ENCODE measurements at places on chromosomes 11 and 22.

DNA sequence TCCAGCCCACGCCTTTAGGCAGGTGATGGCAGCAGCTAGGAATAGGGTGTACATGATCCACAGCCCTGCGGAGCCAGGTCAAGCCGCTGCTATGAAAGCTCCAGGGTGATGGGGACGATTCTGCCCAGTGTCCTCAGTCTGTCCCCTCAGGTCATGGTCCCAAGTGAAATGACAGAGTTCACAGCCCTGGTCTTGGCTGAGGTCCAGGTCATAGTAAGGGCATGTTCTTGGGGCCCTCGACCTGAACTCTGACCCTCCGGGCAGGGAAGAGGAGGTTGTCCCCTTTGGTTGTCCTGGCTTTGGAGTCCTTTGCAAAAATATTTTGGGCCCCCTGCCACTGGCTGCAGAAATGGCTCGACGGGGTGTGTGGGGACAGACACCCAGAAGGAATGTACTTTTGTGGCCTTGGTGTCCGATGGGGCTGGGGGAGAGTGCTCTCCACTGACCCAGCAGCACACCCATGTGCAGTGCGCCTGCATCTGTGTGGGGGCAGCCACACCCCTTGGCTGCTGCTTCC, 7.3 kb downstream of the C22orf31 start:
- DNase-seq: no peak

DNA sequence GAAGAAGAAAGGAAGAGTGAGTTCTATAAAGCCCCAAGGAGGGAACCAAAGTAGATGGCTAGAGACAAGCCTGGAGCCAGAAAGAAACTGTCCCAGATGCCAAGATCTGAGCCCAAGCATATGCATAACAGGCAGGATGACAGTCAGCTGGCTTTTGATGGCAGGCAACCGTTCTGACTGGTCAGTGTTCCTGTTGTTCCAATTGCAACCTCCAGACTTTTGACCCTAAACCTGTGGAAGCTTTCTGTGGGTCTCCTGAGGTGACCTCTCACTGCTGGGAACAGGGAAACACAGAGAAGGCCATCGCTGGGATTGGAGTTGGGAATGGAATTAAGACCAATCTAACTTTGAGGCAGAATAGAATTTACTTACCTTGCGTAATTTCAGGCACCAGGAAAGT, 21.6 kb upstream of the NNMT start:
- DNase-seq: no peak

- DNase-seq: no peak
Measured at GRCh38 chr11:93652679-93653078, 8.8 kb upstream of the CEP295 start.

GRCh38 chr22:23000657-23001347, 69.5 kb upstream of the GNAZ start:
- no peak for DNase-seq

- DNase-seq: no peak
Measured at GRCh38 chr11:75733431-75734107, 15.9 kb downstream of the MOGAT2 start.

DNA sequence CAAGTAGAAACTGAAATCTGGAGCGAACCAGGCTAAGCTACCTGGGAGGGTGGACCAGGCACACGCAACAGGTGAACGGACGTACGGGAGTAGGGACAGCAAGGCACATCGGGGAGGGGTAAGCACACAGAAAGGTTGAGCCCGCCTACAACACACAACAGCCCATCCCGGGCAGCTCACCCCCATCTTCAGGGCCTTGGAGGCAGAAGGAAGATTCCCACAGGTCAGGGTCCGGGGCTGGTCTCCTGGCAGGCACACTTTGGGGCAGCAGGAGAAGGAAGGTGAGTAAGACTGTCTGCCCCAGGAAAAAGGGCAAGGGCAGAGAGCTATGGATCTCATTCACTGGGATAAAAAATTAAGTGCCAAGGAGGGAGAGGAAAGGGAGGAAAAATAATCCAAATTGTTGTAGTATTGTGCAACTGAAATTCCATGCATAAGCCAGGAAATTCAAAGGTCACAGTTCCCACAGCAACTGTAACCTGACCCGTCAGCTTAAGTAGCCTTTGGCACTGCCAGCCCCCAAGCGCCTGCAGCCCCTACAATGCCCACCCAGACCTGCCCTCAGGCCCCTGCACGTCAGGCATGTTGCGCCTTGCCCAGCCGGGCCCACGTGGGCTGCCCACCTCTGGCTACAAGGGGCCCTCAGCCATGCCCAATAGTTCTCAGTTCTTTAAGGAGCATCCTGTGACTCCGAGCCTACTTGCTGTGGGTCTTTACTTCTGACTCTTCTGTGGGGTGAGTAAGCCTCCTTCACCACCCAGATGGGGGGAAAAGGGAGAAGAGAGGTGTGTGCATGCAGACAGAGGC, 51.8 kb downstream of the MICAL3 start:
- no peak for DNase-seq

DNA sequence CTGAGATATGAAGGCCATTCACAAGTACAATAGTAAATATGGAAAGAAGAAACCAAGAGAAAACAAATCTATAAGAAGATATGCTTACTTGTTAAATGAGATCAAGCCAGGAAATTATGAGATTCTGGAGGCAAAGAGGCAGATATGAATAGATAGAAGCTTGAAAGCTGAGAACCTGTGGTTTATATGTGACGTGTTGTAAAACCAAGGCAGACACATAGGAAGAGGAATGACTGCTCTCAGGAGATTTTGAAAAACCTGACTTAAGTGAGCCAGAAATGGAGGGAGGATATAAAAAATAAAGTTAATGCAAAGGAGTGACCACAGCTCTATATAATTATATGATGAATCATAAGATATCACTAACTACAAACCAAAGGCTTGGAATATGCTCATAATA, 1160.5 kb upstream of the CNTN5 start:
- DNase-seq: no peak

- DNase-seq: no peak
Measured at GRCh38 chr22:29987137-29987536, 93.1 kb upstream of the HORMAD2 start.

DNA sequence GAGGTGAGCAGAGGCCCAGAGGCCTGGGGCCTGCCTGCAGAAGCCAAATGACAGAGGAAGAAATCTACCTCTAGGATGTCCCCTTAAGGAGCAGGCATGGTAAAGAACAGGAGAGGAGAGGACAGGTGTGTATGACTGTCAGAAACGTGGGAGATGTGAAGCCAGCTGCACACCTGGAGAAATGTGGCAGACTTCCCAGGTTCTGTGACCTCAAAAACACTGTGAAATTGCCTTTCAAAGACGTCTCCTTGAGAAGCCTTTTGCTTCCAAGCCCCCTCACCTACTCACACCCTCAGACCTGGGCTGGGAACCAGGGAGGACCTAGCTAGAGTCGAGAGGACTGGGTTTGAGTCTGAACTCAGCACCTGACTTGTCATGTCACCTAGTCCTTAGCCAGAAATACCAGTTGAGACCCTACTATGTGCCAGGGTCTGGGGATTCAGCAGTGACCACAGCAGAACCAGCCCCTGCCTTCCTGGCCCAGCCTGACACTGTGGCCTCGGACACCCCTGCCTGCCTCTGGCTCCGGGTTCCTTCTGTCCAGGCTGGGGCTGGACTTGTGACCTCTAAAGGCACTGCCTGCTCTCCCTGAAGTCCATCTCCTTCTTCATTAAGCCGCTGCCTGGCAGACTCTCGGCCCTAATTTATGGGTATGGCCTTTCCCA, 5.6 kb downstream of the TPBGL start:
- DNase-seq: no peak

DNA sequence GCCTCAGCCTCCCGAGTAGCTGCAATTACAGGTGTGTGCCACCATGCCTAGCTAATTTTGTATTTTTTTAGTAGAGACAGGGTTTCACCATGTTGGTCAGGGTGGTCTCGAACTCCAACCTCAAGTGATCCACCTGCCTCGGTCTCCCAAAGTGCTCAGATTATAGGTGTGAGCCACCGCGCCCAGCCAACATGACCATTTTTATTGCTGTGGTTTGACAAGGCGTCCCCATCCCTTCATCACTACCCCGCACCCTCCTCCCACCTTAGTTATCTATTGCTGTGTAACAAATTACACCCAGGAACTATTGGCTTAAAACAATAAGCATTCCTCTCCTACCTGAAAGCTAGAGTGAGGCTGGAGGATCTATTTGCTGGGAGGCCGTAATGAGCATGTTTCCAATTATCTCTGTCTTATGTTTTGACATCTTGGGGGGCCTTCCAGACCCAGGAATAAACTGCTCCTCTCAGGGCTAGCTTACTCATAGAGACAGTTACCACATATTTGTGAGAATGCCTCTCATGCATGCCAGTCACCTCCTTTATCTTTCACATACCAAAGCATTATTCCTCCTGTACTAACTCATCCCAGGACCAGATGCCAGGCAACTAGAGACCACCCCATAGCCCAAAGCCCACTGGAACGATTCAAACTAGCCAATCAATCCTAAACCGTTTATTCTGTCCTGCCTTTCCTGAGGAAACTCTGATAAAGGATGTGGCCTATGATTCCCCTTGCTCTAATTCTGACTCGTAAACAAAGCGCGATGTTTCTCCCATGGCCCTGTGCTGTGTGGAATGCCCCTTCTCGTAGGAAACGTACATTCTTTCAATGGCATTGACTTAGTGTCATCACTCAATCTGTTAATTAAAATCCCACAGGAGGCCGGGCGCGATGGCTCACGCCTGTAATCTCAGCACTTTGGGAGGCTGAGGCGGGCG, 19.4 kb downstream of the SNU13 start:
- no peak for DNase-seq

DNA sequence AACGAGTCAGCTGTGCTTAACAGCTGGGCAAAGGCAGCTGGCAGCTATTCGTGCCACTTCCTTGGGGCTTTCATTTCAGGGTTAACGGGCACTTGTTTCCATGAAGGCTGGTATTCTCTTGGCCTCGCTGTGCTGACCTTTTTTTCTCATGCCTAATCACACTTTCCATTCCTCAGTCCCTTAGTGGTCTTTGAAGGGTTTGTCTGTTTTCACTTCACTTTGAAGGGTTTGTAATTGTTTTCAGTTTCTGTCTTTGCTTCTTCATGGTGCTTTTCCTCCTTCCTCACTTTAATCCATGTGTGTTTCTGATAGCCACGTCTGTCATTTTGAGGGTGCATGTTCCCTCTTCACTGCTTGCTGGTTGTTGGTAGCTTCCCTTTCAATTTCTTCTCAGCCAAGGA, 24.6 kb downstream of the PPIL2 start:
- DNase-seq: no peak

GRCh38 chr11:71991494-71991893, 7.2 kb upstream of the IL18BP start:
- no peak for DNase-seq

DNA sequence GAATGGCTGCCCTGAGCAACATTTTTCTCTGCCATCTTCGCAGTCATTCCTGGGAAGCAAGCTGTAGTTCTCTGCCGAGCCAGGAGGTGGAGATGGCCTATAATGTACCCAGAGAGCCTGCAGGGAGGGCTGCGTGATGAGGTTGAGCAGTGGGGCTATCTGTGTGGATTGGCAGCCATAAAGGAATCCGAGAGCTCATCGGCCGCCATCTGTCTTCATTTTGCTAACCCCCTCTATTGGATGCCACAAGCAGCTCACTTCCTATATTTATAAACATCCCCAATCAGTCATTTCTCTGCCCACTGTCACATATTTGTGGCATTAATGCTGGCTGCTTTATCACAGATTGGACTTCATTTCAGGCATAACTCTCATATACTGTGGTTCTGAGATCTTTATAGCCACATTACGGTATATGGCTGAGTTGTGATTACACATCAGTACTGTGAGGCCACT, 209.5 kb downstream of the NTM start:
- DNase-seq: peak; percentile 70

DNA sequence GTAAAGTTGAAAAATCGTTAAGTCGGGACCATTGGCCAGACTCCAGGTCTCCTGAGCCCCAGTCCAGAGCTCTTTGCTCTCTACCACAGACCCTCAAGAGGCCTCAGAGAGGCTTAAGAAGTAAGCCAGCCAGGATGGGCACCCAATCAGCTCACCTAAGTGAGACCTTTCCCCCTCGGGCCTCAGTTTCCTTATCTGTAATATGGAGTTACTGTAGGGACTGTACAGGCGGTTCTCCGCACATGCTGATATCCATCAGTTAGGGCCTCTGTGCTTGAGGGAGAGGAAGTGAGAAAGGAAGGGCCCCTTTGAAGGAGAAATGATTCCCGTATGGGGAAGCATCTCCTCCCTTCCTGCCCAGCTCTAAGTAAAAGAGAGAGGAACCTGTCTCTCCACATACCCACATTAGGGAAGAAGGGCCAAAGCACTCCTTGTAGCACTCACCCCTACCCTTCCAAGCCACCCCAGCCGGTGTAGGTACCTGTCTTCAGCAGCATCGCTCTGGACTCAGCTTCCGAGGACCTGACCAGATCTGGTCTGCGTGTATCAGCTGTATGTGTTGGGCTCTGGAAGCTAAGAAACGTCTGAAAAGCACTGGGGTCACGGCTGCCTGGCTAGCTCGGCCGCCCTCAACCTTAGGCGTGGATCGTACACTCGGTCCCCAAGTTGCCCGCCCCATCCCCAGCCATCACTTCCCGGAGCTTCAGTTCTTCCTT, 653 bp downstream of the NAGA start:
- DNase-seq: no peak

DNA sequence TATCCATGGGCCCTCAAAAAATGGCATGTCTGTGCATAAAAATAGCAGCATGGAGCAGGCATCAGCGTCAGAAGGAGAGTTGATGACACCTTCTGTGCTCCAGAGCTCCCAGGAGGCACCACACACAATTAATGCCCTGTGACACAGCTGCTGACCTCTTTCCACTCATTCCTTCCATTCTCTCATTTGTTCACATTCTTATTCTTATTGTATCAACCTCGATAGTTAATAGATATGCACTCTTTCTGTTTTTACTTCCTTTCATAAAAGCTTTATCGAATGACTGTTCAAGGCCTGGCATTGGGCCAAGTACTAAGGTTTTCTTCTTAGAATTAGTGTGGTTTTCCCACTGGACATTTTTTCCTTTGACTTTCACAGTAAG, 266.0 kb upstream of the MTNR1B start:
- DNase-seq: no peak

DNA sequence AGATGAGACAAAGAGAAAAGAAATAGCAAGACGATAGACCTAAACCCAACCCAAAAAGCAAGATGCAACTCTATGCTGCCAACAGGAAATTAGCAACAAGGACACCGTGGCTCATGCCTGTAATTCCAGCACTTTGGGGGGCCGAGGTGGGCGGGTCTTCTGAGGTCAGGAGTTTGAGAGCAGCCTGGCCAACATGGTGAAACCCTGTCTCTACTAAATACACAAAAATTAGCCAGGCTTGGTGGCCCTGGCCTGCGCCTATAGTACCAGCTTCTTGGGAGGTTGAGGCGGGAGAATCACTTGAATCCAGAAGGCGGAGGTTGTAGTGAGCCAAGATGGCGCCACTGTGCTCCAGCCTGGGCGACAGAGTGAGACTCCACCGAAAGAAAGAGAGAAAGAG, 24.3 kb upstream of the IL10RA start:
- DNase-seq: peak; percentile 41

GRCh38 chr11:74957937-74958629, 9.0 kb downstream of the SPCS2 start:
- DNase-seq: no peak

- DNase-seq: no peak
Measured at GRCh38 chr11:125272092-125272491, 107.5 kb downstream of the PKNOX2 start.

- no peak for DNase-seq
Measured at GRCh38 chr11:116059919-116060318, 555.7 kb upstream of the CADM1 start.

GRCh38 chr11:11230802-11231562, 122.1 kb downstream of the CSNK2A3 start:
- DNase-seq: peak; percentile 78
